AG04450 (cell line): ENCODE measurements at places on chromosomes 7 and 10.
A peak's percentile ranks its signal among the peaks of the same experiment; 100 is the strongest.

GRCh38 chr10:79409726-79410085, 35.7 kb downstream of the ZCCHC24 start:
- DNase-seq = no peak

DNA sequence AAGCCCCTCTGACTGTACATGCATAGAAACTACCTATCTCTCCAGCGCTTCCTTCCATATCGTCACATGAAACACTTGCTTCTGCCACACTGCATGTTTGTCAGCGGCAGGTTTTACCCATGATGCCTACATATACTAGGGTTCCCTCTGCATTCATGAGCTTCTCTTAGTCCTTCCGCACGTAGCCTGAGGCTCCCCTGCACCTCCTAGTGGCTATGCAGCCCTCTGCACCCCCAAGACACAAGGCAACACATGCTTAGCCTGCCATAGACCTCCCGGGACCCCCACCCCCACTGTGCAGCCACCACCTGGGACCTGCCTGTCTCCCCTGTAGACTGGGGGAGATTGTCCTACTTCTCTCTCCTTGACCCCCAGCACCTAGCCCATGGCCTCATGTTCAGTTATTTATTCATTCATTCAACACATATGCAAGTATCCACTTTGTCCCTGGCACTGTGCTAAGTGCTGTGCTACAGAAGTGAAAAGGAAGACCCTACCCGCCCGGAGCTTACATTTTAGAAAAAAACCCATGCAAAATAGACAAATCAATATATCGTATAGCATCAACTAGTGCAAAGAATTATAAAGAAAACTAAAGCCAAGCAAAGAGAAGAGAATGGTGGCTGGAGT, 23.5 kb downstream of the TMEM273 start:
- no peak for DNase-seq

DNA sequence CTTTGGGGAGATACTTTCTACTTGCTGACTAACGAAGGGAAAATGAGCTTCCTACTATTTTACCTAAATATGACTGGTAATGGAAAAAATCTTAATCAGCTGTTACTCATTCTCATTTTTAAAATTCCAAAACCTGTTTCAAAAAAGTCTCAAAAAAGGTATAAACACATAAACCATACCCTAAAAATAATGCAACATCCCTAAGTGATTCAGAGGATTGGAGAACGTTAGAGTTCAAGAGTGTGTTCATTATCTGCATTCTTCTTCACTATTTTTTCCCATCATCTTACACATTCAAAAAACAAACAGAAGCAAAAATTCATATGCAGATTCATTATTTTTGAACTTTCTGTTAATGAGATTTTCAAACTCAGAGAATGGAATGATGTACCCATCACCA, 150.4 kb upstream of the GNAI1 start:
- peak; percentile 8 for DNase-seq

DNA sequence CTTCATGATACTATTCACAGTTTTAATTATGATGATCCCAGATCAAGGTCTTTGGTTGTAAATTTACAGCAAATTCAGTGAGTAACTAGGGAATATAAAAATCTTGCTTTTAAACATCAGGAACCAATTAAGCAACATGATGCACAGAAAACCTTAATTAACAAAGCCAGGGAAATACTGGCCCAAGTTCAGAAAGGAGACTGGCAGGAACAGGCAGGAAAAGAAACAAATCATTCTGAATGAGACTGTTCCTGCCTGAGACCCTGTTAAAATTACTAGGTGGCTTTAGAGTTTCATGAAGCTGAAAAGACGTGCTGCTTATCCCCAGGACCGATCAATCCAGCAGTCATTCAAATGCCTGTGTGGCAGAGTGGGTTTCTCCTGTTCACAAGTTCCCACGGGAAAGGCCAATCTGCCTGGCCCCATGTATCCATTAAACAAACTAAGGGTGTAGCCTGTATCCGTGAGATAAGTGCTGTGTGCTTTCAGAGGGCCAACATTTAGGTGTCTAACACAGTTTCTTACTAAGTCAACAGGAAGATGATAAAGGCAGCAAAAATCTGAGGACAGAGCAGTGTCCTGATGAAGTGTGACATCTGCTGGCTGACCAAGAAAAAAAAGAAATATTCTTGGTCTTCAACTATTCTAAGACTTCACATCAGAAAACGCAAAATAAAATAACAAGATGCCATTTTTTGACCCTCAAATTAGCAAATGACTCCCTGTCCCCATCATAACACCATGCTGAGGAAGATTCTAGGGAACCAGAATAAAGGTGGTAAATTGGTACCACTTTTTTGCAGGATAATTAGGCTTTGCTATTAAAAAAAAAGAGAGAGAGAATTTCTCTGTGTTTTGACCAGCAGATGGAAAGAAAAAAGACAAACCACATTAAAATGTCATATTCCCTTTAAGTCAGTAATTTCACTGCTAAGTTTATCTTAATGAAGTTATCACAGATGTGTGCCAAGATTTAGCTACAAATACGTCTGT, 34.2 kb downstream of the PUS7 start:
- peak; percentile 65 for DNase-seq

DNA sequence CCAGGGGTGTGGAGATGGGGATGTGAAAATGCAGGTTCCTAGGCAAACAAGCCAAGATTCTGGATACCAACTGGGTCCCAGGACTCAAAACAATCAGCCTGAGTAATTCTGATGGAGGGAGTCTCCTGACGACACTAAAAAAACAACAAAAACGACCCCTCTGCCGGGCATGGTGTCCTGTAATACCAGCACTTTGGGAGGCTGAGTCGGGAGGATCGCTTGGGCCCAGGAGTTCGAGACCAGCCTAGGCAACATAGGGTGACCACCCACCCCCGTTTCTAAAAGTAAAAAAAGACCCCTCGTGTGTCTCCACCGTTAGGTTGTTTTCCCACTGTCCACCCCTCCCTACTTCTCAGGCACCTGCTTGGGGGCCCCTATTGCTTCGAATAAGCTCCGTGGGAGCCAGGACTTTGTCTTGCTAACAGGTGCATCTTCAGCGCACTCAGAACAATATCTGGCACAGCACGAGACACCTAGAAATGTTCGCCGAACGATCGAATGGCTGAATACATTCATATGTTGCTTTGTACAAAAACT, 743 bp upstream of the NRF1 start:
- DNase-seq = no peak

GRCh38 chr10:86785037-86785436, 28.6 kb downstream of the BMPR1A start:
- no peak for DNase-seq

- DNase-seq = no peak
These were observed 628.7 kb downstream of the TYW1 start for GRCh38 chr7:67625257-67625737.

GRCh38 chr7:106813705-106814305, 51.3 kb upstream of the PIK3CG start:
- DNase-seq = no peak

DNA sequence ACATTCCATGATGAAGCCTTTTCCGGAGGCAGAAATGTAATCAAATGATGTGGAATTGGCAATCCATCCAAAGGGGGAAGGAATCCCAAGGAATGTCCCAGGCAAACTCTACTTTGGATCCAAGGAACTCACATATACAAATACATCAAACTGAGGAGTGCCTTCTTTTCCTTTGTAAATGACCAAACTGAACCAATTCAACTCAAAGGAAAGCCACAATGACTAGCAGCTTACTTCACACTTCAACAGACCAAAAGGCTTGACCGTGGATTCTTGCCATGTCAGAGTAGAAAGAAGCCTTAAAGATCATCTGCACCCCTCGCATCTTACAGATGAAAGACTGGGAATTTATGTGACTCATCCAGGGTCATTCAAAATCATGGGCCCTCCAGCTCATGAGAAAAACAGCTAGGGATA, 79.7 kb upstream of the MACROH2A2 start:
- peak; percentile 39 for DNase-seq

DNA sequence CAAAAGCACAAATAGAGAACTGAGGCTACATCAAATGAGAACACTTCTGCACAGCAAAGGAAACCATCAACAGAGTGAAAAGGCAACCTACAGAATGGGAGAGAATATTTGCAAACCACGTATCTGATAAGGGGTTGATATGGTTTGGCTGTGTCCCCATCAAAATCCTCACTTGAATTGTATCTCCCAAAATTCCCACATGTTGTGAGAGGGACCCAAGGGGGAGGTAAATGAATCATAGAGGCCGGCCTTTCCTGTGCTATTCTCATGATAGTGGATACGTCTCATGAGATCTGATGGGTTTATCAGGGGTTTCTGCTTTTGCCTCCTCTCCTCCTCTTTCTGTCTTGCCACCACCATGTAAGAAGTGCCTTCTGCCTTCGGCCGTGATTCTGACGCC, 120.6 kb upstream of the FRMD4A start:
- DNase-seq = no peak

- no peak for DNase-seq
These were observed 148.2 kb downstream of the CELF2 start for GRCh38 chr10:11165591-11166543.

DNA sequence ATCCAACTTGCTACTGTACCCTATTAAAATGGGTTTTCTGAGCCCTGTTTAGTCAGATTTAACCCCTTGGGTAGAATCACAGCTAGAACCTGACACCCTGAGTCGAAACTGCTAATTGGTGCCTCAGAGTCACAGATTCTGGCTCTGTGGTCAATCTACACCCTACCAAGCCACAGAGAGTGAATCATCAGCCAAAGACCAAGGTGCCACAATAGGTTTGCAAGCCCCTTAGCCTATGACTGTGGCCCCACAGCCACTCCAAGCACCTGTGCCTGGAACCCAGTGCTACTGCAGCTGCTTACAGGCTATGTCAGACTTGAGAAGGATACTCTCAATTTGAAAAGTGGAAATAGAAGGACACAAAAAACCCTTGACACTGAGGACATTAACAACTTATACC, 202.8 kb upstream of the KCND2 start:
- DNase-seq = no peak

- DNase-seq = no peak
These were observed 387.2 kb downstream of the PARD3 start for GRCh38 chr10:34427911-34428216.

- DNase-seq = peak; percentile 49
These were observed 186.7 kb downstream of the CXCL12 start for GRCh38 chr10:44198096-44198779.

- DNase-seq = no peak
These were observed 116.7 kb downstream of the SMURF1 start for GRCh38 chr7:99027241-99027640.

GRCh38 chr10:74306227-74306982, 155.4 kb downstream of the ADK start:
- no peak for DNase-seq

GRCh38 chr10:118664321-118664720, 68.9 kb upstream of the PRLHR start:
- DNase-seq = no peak

DNA sequence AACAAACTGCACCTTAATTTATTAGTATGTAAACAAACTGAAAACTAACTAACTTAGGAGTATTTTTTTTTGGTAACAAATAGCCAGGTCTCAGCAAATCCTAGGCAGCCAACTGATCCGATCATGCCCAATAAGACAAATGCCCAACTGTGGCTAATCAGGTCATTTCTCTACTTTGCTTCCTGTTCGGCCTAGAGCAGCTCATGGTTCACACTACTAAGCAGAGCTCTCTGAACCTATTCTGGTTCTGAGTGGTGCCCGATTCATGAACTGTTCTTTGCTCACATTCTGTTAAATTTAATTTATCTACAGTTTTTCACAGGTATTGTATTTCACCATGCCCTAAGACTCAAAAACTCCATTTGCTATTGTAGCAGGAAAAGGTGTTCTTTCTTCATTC, 55.1 kb downstream of the CCDC3 start:
- no peak for DNase-seq

DNA sequence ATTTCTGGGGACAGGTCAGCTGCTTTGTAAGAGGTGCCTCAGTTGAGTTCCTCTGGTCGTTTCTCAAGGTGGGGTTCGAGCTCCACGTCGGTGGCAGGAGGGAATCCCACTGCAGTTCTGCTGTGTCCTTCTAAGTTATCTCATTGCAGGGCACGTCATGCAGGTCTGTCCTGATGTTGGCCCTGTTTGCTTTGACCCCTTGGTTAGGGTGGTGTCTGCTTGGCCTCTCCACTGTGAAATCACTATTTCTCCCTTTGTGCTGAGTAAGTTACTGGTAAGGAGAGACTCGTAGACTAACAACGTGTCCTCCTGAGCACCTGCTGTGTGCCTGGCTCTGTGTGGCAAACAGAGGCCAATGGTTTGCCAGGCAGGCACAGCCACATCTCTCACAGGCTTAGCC, 372.9 kb upstream of the ZMIZ1 start:
- DNase-seq = no peak

GRCh38 chr7:519484-520390, at the start of gene PDGFA:
Gene PDGFA (minus strand): TSS chr7:519846. CDS start chr7:519001, 845 bp downstream.
- DNase-seq = no peak

- peak; percentile 70 for DNase-seq
These were observed 111.0 kb upstream of the ANLN start for GRCh38 chr7:36278620-36279172.

- no peak for DNase-seq
These were observed 551.0 kb upstream of the AUTS2 start for GRCh38 chr7:69047151-69047754.

- DNase-seq = no peak
These were observed 101.3 kb downstream of the KAT6B start for GRCh38 chr10:74927701-74928100.

DNA sequence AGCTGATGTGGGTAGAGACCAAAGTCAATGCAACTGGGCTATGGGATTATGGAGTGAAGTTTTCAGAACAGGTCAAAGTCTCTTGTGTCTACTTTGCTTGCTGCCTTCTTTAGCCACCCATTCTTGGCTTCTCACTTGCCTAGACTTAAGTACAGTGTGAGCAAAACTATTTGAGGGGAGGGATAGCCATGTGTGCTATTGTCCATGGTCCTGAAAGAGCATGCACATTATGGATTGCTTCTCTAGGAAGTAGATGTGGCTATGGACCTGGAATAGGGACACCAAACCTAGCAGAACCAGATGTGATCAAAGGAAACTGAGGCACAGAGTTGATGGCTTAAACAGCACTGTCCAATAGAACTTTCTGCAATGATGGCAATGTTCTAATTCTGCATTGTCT, 81.9 kb upstream of the ZNF800 start:
- DNase-seq = no peak

- no peak for DNase-seq
These were observed 35.2 kb upstream of the EBLN1 start for GRCh38 chr10:22252801-22253579.

DNA sequence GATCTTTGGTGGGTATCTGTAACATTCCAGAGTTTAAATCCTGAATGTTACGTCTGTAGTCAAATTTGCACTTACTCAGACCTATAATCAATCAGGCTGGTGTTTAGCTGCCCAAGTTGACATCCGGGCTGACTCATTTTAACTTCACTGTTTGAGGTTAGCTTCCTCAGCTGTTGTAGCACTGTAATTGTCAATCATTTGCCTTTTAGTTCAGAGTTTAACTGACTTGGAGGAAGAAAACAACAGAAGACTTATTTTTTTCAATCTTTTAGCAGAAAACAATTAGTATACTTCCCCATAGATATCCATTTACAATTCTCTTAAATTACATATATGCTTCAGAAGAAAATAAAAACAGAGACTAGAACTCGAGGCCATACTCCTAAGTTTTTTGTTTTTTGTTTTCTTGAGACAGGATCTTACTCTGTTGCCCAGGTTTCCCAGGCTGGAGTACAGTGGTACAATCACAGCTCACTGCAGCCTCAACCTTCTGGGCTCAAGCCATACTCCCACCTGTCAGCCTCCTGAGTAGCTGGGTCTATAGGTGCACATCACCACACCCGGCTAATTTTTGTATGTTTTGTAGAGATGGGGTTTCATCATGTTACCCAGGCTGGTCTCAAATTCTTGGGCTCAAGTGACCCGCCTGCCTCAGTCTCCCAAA, 38.5 kb upstream of the LRRC17 start:
- DNase-seq = peak; percentile 74
